Stimulated activated CD4-positive, alpha-beta T cell treated with anti-CD3 and anti-CD28 coated beads, Interleukin-12 subunit alpha, Interleukin-12 subunit beta, amount 100 ng/mL, for 24 hours (primary cell): ENCODE measurements at places on chromosomes 3 and 15.

GRCh38 chr3:194672876-194673275 lies 885 bp upstream of the LSG1 start:
- DNase-seq, result no peak

DNA sequence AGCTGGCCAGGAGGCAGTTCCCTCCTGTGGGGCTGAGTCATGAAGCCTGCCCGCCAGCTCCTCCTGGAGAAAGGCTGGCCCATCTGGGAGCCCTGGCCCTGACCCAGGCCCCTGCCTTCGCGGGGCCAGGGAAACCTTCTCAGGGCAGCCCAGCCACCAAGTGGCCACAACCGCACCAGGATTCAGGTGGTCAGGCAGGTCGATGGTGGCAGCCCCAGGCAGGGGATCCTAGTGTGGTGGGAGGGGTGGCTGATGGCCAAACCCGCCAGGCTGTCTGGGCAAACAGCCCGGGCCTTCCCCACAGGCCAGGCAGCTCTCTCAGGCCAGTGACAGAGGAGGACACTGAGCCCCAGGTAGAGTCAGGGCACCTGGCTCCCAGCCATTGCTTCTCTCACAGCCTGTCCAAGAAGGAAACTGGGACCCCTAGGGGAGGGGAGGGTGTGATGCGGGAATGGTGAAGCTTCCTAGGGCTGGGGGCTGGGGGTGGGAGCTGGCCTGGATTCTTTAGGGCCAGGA lies 1.2 kb downstream of the TWF2 start:
- no peak for DNase-seq

DNA sequence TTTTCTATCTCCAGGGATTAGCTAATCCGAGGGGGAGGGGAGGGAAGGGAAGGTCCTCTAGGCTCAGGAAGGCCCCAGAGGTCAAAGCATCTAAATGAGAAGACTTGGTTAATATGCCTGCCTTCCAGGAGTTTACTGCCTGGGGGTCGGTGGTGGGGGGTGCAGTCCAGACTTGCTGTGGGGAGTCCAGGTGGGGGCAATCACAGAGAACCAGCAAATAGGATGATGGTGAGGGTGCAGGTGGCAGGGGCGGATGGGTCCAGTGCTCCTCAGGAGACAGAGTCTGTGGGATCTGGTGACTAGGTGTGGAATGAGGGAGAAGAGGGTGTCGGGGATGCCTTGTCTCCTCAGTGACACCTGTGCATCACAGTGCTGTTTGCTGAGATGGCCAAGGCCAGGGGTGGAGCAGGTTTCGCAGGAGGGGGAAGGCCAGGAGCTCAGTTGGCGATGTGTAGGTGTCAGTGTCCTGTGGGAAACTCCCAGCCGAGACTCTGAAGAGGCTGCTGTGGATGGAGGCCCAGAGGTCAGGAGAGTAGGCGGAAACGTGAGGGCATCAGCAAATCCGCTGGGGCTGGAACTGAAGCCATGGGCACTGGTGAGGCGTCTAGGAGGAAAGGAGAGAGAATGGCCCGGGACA lies 8.1 kb downstream of the CFAP100 start:
- DNase-seq, result no peak

- no peak for DNase-seq
Measured at GRCh38 chr3:117893638-117894037, 1141.0 kb downstream of the IGSF11 start.

GRCh38 chr3:148710665-148711064 lies 13.0 kb downstream of the AGTR1 start:
- no peak for DNase-seq

GRCh38 chr3:82587174-82587573 lies 825.7 kb upstream of the GBE1 start:
- no peak for DNase-seq

- no peak for DNase-seq
Measured at GRCh38 chr3:98778383-98778782, 15.2 kb downstream of the ST3GAL6 start.
